ENCODE measurements at places on chromosomes 3 and 15.

DNA sequence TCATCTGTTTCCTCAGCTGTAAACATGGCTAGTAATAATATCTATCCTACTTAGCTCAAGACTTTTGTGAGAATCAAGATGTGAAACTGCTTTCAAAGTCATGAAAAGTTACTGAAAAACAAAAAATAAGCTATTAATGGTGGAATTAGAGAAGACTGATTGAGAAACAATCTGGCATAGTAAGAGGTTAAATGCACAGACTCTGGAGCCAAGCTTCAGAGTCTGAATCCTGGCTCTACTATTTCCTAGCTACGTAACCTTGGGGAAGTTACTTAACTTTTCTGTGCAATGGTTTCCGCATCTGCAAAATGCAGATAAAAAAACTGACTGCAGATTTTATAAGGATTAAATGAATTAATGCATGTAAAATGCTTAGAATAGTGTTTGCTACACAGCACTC is 28.8 kb downstream of the LRRFIP2 start:
- DNase-seq = no peak

GRCh38 chr3:123535580-123535979 is 49.3 kb downstream of the HACD2 start:
- DNase-seq = peak; percentile 78

GRCh38 chr3:126295407-126295939 is 61.7 kb downstream of the KLF15 start:
- no peak for DNase-seq

DNA sequence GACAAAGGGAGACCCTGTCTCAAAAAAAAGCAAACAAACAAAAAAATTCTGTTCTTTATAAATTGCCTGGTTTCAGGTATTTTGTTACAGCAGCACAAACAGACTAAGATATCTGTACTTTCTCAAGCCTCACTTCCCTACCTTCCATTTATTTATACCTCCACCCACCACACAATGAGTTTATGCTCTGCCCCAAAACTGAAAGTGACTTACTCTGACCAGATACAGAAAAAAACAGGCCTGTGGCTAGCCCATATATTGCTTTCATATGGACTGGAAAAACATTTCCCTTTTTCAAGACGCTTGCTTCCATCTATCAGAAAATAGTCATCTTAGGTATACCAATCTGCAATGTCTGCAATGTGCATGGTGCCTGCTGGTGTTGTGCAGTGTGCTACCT is 8.7 kb upstream of the GPD1L start:
- DNase-seq = no peak

DNA sequence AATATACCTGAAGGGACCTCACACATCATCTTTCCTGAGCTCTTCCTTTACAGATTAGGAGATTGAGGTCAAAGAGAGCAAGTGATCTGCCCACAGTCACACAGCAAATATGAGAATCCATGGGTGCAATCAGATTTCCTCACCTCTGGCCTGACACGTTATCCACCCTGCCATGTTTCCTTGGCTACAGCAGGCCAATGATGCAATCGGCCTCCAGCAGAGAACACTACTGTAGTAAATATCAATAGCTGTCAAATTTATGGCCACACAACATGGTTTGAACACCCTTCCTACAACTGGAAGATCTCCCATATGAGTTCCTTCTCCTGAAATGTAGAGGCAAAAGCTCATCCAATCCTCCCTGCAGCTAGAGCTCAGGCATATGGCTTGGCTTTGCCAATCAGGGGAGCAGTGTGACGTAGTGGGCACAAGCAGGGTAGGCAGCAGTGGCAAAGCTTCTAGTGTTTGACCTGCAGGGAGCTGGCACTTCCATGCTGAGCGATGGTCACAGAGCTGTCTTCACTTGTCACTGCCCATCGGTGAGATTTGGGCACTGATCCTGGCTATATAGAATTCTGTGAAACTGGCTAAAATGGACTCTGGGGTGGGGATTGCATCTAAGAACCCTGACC is 271.3 kb downstream of the TJP1 start:
- no peak for DNase-seq

DNA sequence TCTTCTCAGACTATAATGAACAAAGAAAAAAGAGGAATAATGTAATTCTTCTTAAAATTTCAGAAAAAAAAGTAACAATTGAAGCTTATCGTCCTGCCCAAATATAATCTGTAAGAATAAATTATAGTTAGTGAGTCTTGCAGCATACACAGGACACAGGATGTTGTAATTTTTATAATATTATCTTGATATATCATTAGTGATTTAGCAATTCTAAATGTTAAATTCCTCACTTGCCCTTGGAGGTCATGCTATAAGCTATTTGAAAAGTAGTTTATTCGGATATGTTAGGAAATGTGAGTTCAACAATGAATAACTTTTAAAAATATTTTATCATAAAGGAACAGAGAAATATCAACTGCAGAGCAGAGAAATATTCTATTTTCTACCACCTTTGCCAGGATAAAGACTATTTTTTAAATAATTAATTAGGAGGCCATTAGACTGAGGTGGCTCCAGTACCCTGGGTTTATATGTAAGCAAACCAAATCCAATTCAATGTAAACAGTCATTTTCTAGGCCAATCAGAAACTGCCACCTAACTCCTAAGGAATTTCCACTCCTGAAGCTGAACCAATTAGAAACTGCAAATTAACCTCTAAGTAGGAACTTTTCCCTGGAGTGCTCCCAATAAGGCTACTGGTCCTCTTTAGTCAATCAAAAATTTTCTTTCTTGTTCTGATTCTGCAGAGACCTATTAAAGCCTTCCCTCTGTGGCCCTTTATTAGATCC is 1109.3 kb downstream of the ROBO2 start:
- no peak for DNase-seq

- no peak for DNase-seq
Observed at GRCh38 chr15:43360821-43361220, 10.0 kb downstream of the ZSCAN29 start.

DNA sequence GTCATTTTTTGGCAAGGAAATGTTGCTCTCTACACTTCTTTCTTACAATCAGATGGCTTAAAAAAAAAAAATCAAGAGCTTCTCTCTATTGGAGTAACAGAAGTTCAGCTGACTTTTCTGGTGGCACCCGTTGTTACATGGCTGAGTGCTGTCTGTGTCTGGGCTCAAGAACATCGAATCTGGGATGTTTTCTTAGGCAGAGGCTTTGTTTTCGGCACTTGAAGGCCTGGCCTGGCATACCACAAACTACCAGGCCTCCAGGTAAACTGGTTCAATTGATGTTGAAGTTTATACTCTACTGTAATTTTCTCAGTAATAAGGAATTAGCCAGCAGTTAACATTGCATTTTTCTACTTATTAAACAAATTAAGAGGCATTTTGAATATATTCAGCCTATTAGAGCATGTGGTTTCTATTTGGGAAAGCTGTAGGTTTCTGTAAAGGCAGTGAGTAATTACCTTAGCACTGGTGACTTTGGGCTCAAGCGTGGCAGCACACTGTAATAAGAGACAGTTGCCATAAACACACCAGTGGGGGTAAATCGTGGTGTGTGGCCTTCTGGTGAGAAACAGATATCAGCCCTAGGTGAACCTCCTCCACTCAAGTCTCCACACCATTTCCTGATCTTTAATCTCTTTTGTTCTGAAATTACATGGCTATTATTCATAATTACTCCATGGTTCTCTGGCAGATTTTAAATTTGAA is 544.7 kb downstream of the MECOM start:
- DNase-seq = peak; percentile 30

- DNase-seq = no peak
Observed at GRCh38 chr3:53531749-53532148, 37.3 kb downstream of the CACNA1D start.

GRCh38 chr3:58202917-58203360 is 7.8 kb downstream of the DNASE1L3 start:
- no peak for DNase-seq

DNA sequence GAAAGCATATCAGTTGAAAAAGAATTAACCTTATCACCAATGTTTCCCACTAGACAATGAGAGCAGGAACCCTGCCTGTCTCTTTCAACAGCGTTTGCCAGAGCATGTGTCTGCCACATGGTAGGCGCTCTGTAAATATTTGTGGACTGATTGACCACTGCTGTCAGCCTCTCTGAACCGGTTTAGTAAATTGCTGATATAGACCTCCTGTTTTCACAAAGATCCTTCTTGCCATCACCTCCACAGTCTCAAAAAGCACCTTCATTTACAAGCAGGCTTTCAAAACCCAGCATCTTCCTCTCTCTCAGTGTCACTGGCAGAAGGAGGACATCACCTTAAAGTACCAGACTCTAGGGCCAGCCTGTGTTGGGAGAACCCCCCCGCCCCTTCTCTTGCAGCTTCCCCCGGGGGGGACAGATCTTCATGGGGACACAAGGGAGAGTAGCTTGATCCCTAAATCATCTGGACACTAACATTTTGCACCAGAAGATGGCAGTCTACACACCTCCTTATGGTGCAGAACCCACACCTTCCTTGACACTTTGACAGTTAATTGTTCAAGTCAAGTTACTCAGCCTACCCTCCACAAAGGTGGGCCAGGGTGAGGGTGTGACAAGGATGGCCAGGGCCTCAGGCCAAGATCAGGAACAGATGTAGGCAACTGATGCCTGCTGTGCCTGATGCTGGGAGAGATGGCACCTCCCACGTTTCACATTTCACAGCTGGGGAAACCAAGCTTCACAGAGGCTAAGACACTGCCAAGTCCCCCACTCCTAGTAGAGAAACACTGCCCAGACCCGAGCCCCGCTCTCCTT is 37.8 kb upstream of the USP3 start:
- peak; percentile 61 for DNase-seq

GRCh38 chr15:57761562-57761961 is 55.0 kb downstream of the POLR2M start:
- DNase-seq = no peak

GRCh38 chr3:76362643-76363042 is 577.3 kb upstream of the ZNF717 start:
- DNase-seq = no peak

- DNase-seq = no peak
Observed at GRCh38 chr3:197994736-197995135, 34.7 kb downstream of the LMLN start.

DNA sequence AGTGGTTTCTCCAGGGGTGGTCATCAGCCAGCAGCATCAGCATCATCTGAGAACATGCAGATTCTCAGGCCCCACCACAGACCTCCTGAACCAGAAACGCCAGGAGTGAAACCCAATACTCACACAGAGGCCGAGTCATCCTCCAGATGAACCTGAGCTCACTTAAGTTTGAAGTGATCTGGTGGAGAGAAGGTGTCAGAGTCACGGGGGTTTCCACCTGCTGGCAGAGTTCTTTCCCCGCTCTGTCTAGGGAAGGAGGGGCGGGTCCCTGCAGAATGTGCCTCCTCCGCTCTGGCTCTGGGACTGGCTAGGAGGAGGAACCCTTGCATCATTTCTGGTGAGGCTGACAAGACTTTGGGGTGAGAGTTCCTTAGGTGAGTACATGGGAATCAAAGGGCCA is 13.3 kb upstream of the KIF23 start:
- DNase-seq = no peak

DNA sequence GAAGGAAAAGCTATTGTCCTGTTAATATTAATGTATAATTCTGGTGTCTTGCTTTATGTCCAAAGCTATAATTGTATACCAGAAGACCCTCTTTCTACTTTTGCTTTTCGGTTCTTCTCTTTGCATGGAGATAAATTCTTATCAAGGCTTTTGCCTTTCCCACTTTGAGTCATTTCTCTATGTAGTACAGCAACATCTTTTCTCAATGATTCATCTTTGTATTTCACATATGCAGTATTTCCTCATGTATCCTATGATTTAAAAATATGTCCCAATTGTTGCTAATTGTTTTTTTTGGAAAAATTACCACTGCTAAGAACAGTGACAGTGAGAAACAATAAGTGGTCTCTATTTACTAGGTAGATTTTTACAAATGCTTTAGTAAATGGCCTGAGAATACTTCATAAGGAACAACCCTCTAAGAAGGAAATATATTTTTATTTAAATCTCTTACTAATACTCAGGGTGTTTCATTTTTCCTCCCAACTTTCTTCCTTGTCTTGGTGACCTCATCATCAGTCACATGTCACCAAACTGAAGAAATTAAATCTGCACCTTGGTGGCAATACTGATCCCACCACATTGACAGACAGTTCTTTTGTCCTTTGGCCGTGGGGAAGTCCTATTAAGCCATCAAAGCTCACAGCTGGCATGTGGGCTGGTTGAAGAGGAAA is 290.6 kb downstream of the SATB1 start:
- peak; percentile 65 for DNase-seq

- DNase-seq = peak; percentile 51
Observed at GRCh38 chr15:80730926-80731325, 35.8 kb downstream of the ABHD17C start.

DNA sequence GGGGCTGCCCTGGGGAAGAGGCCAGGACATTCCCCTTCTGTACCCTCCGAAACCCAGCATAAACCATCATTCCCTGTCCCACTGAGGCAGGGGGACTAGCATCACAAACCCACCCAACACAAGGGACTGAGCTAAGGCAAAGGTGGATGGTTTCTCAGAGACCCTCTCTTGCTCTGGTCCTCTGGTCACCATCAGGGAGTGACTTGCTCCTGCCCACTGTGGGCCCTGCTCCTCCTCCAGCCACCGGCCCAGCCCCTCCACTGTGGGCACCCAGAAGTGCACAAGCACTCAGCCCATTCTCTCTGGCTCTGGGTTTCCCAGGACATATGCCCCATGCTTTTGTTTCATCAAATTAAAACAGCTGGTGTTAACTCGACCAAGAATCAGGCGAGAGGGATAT is 44.9 kb downstream of the PTH1R start:
- DNase-seq = no peak

GRCh38 chr3:53641397-53641796 is 147.0 kb downstream of the CACNA1D start:
- no peak for DNase-seq

GRCh38 chr3:152277198-152277597 is 8.5 kb downstream of the MBNL1 start:
- no peak for DNase-seq

- DNase-seq = no peak
Observed at GRCh38 chr15:29480278-29480677, 210.7 kb upstream of the NSMCE3 start.

DNA sequence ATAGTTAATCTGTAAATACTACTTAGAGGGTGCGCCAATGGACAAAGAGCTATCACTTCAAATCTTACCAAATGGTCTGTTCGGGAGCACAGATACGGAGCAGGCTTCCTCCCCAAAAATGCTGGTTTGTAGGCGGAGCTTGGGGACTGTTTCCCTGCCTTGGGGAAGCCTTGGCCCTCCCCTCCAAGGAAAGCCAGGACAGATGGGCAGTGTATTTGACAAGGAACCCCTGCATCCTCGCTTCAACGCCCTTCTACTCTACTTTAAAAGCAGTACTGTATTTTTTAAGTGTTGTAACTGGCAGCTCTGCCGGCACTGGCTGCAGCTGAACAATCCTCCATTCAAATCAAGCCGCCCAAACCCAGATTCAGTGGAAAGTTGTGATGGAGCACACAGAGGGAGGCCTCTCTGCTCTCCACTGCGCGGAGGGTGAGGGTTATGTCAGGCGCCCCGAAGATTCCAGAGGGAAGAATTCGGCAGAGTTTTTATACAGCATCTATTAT is 83.1 kb upstream of the FNDC3B start:
- DNase-seq = no peak
